ENCODE measurements at places on chromosomes 3 and 15.

- DNase-seq = no peak
Measured at GRCh38 chr3:29267226-29267625, 13.6 kb upstream of the RBMS3 start.

- peak; percentile 70 for DNase-seq
Measured at GRCh38 chr3:115790759-115791158, 167.4 kb downstream of the GAP43 start.

DNA sequence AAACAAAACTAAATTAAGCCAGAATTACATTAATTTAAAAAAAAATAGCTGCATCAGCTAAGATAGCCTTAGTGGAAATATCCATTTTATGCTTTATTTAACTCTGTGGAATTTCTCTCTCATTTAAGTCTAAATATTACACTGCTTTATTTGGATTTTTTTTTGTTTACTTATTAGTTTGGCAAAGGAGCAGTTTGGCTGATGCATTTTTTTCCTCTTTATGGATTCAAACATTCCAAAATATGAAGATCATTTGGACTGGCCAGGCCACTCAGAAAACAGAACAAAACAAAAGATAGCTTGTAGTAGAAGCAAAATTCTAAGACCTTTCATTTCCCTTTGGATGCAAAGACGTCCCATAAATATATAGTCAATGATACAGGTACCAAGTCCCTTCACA lies 707.3 kb upstream of the UBE2E2 start:
- no peak for DNase-seq

GRCh38 chr15:31338318-31338878 lies 11.8 kb downstream of the KLF13 start:
- DNase-seq = no peak

- DNase-seq = no peak
Measured at GRCh38 chr15:31062310-31062847, 39.1 kb downstream of the TRPM1 start.

Measured in activated CD8-positive, alpha-beta memory T cell treated with anti-CD3 and anti-CD28 coated beads for 24 hours (primary cell).